Vagina (tissue), 2 donors: ENCODE measurements at places on chromosomes 12 and 14.

DNA sequence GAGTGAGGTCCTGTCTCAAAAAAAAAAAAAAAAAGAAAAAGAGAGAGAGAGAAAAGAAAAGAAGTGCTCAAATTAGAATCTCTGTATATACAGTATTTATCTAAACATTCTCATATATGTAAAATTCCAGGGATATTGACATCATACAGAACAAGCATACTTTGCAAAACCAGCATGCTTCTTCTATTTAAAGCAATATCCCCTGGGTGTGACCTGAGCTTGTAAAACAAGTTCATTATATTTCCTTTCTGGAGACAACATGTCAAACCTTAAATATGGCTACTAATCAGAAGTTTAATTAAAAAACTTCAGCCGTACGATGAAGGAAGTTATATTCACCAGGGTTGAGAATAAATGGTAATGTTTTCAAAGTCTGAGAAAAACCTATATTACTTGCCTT, 175.8 kb upstream of the HMGA2 start:
- no peaks in the 10 kb centered on the region for H3K4me1 ChIP-seq
- no peak overlapping the region for H3K27ac ChIP-seq
- DNase-seq: no peak
- no peaks in the 10 kb centered on the region for H3K36me3 ChIP-seq
- H3K4me3 ChIP-seq: no peak overlapping the region

GRCh38 chr12:127272864-127273263, 994.1 kb upstream of the TMEM132C start:
- no peaks in the 10 kb centered on the region for H3K4me1 ChIP-seq
- H3K36me3 ChIP-seq: no peaks in the 10 kb centered on the region
- H3K4me3 ChIP-seq: no peak overlapping the region
- H3K27me3 ChIP-seq: no peaks in the 10 kb centered on the region

GRCh38 chr12:6790496-6791150, 1.3 kb downstream of the CD4 start:
- H3K36me3 ChIP-seq: no peaks in the 10 kb centered on the region
- DNase-seq: no peak
- no peaks in the 10 kb centered on the region for H3K27me3 ChIP-seq
- no peak overlapping the region for H3K27ac ChIP-seq
- H3K4me1 ChIP-seq: peaks cover 10% of the 10 kb centered on the region

DNA sequence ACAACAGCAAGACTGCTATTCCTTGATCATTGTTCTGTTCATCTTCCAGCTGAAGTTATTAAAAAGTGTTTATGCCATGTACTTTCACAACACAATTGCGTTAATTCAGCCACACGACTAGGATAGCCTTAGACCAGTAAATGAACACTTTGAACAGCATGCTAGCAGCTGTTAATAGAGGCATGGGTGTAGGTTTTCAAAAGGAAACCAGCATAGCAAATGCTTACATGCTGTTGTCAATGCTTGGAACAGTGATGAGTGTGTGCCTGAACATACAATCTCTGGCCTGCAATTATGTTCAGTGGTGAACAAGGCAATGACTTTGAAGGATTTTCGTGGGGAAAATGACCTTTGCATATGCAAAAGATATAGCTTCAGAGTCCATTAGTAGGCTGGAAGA, 127.4 kb upstream of the RBM19 start:
- H3K27ac ChIP-seq: no peak overlapping the region
- H3K36me3 ChIP-seq: no peaks in the 10 kb centered on the region
- DNase-seq: no peak
- H3K4me1 ChIP-seq: no peaks in the 10 kb centered on the region
- no peaks in the 10 kb centered on the region for H3K27me3 ChIP-seq

- H3K4me3 ChIP-seq: no peak overlapping the region
- DNase-seq: no peak
- no peak overlapping the region for H3K27ac ChIP-seq
- peaks cover 10% of the 10 kb centered on the region for H3K4me1 ChIP-seq
- no peaks in the 10 kb centered on the region for H3K36me3 ChIP-seq
Measured at GRCh38 chr12:64178122-64178521, 44.0 kb downstream of the KICS2 start.

DNA sequence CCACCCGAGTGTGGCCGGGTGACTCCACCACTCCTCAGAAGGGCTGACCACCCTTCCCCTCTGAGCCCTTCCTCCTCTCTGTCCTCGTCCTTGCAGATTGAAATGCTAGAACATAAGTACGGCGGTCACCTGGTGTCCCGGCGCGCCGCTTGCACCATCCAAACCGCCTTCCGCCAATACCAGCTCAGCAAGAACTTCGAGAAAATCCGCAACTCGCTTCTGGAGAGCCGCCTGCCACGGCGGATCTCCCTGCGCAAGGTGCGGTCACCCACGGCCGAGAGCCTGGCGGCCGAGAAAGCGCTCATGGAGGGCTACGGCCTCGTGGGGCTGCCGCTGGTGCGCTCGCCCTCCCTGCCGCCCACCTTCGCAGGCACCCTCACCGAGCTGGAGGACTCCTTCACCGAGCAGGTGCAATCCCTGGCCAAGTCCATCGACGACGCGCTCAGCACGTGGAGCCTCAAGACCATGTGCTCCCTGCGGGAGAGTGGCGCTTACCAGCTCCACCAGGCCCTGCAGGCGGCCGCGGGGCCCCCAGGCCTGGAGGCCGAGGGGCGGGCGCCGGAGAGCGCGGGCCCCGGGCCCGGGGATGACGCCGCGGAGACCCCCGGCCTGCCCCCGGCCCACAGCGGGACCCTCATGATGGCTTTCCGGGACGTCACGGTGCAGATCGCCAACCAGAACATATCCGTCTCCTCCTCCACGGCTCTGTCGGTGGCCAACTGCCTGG, 71.8 kb downstream of the IQSEC3 start:
- DNase-seq: no peak
- no peaks in the 10 kb centered on the region for H3K27me3 ChIP-seq
- H3K4me3 ChIP-seq: peak overlapping the region; percentile 48
- H3K36me3 ChIP-seq: no peaks in the 10 kb centered on the region
- peaks cover 17% of the 10 kb centered on the region for H3K4me1 ChIP-seq
